ENCODE measurements at places on chromosomes 7 and 10.

DNA sequence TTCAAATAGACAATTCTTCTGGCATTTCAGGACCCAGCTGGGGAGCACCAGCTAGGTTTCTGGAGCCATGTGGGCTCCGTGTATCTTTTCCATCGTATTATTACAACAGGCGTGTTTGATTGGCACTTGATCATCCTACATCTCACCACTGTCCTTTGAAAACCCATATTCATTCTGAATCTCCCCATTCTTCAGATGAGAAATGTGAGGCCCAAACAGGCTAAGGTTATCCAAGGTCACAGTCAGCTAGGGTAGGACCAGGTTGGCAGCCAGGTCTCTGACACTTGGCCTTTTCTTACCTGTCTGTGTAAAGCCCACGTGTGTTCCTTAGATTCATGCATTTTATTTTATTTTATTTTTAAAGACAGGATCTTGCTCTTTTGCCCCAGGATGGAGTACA, 102.4 kb upstream of the SH2B2 start:
- DNase-seq, result no peak

GRCh38 chr7:139568813-139569490, 45.5 kb downstream of the CLEC2L start:
- DNase-seq, result no peak

DNA sequence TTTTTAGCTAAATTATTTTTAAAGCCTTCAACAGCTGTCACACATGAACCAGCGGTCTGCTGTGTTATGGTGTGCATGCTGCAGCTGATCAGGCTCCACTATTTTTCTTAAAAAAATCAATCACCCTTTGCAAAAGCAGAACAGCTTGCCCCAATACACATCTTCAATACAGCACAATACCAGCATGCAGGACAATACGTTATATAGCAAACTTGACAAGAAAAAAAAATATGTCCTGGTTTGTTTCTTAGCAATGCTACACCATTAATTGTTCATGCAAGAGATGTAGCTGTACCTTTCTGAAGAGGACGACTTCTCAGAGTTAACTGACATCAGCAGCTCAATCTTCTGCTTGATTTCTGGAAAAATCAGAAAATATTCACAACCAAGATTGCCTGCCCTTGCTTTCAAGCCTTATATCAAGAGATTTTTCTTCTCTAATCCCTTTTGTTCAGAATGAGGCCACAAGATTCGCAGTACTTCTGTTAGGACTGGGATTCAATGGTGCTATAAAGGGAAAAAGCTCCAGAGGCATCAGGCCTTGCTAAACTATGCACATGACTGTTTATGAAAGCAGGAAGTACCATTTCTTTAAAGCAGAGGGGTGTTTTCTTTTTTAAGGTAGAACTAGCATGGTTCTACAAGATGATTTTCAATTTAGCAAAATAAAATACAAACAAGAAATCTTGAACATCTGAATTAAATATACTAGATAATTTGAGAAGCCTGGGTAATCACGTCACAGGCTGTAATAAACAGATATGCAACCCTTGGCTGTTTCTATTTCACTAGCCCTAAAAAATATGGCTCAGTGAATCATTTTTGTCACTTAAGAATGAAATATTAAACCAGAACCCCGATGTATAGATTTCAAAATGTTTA, 120.0 kb downstream of the SRPK2 start:
- no peak for DNase-seq

DNA sequence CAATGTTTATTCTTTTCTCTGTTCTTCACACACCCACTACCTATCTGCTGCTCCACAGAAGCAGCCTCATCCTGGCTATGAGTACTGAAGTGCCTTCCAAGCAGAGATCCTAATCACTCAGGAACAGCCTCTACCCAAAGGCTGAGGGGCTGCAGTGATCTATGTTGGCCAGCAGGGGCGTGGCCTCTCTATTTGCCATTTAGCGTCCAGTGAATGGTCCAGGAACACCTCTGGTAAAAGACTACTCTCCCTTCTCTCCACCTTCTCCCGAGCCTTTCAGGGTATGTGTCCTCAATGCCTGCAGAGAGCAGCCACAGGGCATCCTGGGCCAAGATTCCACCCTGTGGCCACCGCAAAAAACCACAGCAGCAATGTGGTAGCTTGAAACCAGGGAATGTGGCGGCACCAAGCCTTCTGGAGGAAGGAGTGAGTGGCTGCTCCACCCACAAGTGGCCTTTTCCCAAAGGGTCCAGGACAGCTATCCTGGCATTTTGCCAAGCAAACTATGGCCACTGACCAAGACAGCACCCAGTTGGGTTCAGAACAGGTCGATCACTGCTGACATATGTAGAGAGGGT, 70.9 kb downstream of the SYPL1 start:
- peak; percentile 21 for DNase-seq

- no peak for DNase-seq
Measured at GRCh38 chr7:126533715-126534114, 719.0 kb downstream of the GRM8 start.

GRCh38 chr7:101932083-101932482, 114.7 kb downstream of the CUX1 start:
- DNase-seq, result no peak

DNA sequence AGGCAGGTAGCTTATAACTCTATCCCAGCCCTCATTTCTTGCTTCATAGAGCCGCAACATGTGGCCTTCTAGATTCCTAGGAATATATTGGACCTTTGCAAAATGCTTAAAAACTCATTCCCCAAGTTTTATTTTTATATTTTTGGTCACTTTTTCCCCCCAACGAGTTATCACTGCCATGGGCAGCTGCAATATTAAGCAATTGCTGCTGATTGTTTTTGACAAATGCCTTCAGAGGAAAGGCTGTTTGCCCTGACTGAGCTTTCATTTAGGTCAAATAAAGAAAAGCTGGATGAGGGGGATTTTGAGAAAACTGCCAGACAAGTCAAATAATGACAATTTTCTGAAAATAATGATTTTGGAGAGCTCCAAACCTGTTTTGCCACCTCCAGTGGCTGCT, 976.9 kb upstream of the MBL2 start:
- no peak for DNase-seq
